T-helper 2 cell treated with Interferon-gamma antibody and Interleukin-4, amounts not matched to agents 100 ng/mL and 5 ng/mL, for 36 hours (primary cell): ENCODE measurements at places on chromosomes 11 and 22. TPM values are rescaled to one million over a fixed set of nuclear protein-coding genes. Genes with fewer than 3 reads are reported as not detected.

The CCDC88B gene
- total RNA-seq, result 132 and 135 TPM in 2 replicates

The APOBEC3C gene
- total RNA-seq, result 97.9 and 101 TPM in 2 replicates

The SCT gene
- total RNA-seq, result not detected in 2 replicates

The ANO1 gene
- total RNA-seq, result not detected in 2 replicates

The VWCE gene
- 2.9 and 3.8 TPM in 2 replicates for total RNA-seq

The MS4A6A gene
- not detected in 2 replicates for total RNA-seq

The WBP2NL gene
- 2.0 and 3.3 TPM in 2 replicates for total RNA-seq

The P2RX6 gene
- 0.14 and 0.57 TPM in 2 replicates for total RNA-seq

The BEST1 gene
- not detected in 2 replicates for total RNA-seq

The CRKL gene
- 73.7 and 74.8 TPM in 2 replicates for total RNA-seq

The SLC16A8 gene
- not detected in 2 replicates for total RNA-seq

The OR51E2 gene
- total RNA-seq, result not detected in 2 replicates

The OR8D4 gene
- not detected in 2 replicates for total RNA-seq

The MS4A12 gene
- total RNA-seq, result not detected in 2 replicates

The RIMBP3B gene
- 0.11 and 0.23 TPM in 2 replicates for total RNA-seq

The UBQLNL gene
- 0.09 and 0.18 TPM in 2 replicates for total RNA-seq

The AIFM3 gene
- 0.36 and 0.41 TPM in 2 replicates for total RNA-seq

The SLC22A12 gene
- not detected in 2 replicates for total RNA-seq

The RPS6KB2 gene
- total RNA-seq, result 59.8 and 64.4 TPM in 2 replicates

The CARNS1 gene
- 0.14 and 0.86 TPM in 2 replicates for total RNA-seq

The OR10A3 gene
- total RNA-seq, result not detected in 2 replicates

The CHRM1 gene
- not detected in 2 replicates for total RNA-seq

The ZNF214 gene
- total RNA-seq, result not detected in 2 replicates

The CASP12 gene
- total RNA-seq, result not detected in 2 replicates

The FOLH1 gene
- not detected in 2 replicates for total RNA-seq

The TSKU gene
- total RNA-seq, result 1.8 and 2.3 TPM in 2 replicates

The DUSP8 gene
- 0.30 and 0.80 TPM in 2 replicates for total RNA-seq

The FGF4 gene
- total RNA-seq, result not detected in 2 replicates

The STIM1 gene
- 90.9 and 93.1 TPM in 2 replicates for total RNA-seq

The SLC15A3 gene
- total RNA-seq, result 0.86 and 1.2 TPM in 2 replicates

The OR5P2 gene
- total RNA-seq, result not detected in 2 replicates

The ART5 gene
- total RNA-seq, result not detected in 2 replicates

The UBQLN3 gene
- total RNA-seq, result not detected in 2 replicates

The NLRP14 gene
- total RNA-seq, result 0.11 and 0.39 TPM in 2 replicates

The KRTAP5-9 gene
- total RNA-seq, result 0.18 and 0.39 TPM in 2 replicates

The P4HA3 gene
- not detected in 2 replicates for total RNA-seq

The PLAAT2 gene
- total RNA-seq, result not detected in 2 replicates

The KRTAP5-8 gene
- 0.16 TPM in 1 of 2 replicates, not detected in the other for total RNA-seq

The MOV10L1 gene
- not detected in 2 replicates for total RNA-seq

The DENND5A gene
- 44.7 and 47.0 TPM in 2 replicates for total RNA-seq

The OR52E6 gene
- not detected in 2 replicates for total RNA-seq

The TP53AIP1 gene
- not detected in 2 replicates for total RNA-seq
